Cortex of kidney (tissue), 1 donor: ENCODE measurements at places on chromosomes 4 and X.

DNA sequence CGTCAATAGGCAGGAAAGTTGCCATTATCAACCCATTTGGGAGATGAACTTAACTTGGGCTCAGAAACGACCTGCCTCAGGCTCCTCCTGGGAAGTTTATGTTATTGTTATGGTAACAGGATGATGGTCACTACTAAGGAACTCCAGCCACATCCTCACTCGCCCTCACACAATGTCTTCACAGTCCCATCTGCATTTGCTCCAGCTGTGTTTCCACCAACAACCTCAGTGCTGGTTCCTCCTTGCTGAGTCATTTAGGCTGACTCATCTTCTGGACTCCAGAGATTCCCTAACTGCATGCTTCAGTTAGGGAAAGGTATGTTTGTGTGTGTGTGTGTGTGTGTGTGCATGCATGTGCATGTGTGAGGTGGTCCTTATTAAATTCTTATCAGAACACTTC lies 293.4 kb upstream of the BOD1L1 start:
- no peak for DNase-seq

DNA sequence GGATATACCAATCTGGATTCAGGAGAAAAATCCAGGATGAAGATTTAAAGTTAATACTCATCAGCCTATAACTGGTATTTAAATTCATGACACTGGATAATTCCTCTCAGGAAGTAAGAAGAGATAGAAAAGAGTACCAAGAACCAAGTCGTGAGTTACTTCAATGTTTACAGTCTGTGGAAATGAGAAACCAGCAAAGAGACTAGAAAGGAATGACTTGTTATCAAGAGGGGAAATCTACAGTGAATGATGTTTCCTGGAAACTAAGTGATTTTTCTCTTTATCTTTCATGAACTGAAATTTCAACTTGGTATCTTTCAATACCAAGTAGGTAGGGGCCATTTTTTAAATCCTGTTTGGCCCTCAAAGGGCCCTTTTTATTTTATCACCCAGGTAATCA lies 217.9 kb upstream of the AFF2 start:
- no peak for DNase-seq

DNA sequence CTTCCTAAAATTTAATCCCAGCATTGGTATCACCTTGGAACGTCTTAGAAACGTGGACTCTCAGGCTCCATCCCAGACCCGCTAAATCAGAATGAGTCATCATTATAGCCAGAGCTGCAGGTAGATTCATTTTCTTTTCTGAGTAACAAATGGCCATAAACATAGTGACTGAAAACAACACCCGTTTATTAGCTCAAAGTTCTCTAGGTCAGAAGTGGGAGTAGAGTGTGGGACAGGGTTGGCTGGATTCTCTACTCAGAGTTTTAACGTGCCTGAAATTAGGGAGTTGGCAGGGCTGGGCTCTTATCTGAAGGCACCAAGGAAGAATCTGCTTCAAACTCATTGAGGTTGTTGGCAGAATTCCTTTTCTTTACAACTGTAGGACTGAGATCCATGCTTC lies 101.8 kb upstream of the C1QTNF7 start:
- DNase-seq: no peak

DNA sequence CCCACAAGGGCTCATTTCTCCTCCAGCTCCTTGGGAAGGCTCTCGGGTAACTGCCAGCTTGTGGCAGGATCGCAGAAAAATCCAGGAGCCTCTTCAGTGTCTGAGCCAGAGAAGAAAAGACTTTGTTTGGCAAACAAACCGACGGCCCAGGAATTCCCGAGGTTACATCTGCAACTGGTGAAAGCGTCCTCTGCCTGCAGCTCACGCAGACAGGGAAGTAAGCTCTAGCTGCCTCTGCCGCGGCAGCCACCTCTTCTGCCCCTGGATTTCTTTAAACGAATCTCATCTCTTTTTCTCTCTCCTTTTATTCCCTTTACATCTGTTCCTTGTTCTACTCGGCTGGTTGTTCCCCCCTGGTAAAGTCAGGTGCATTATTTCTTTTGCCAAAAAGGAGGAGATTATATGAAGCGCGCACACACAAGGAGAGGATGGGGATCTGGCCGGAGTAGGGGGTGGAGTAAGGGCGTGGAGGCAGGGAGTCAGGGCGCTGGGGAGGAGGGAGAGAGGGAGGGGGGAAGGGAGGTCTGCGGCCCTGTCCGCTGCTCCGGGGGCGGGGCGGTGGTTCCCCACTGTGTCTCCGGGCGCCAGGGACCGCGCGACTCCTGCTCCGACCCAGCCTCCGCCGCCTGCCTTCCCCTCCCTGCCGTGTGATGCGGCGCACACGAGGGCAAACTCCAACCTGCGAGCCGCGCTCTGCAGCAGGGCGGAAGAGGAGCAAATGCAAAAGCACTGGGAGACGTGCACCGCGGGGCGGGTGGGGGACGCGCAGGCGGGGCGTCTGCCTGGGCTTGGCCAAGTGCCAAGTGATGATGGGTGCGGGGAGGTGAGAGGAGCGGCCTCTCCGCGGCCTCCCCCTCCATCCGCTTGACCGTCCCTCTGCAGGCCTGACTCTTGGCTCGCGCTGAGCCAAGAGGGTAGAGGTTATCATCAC lies at the start of gene DCHS2:
Gene DCHS2, minus strand, starts transcription at position 459 of the 931 bp plus-strand sequence. Its CDS starts 444 bp downstream, at position 15.
- no peak for DNase-seq

DNA sequence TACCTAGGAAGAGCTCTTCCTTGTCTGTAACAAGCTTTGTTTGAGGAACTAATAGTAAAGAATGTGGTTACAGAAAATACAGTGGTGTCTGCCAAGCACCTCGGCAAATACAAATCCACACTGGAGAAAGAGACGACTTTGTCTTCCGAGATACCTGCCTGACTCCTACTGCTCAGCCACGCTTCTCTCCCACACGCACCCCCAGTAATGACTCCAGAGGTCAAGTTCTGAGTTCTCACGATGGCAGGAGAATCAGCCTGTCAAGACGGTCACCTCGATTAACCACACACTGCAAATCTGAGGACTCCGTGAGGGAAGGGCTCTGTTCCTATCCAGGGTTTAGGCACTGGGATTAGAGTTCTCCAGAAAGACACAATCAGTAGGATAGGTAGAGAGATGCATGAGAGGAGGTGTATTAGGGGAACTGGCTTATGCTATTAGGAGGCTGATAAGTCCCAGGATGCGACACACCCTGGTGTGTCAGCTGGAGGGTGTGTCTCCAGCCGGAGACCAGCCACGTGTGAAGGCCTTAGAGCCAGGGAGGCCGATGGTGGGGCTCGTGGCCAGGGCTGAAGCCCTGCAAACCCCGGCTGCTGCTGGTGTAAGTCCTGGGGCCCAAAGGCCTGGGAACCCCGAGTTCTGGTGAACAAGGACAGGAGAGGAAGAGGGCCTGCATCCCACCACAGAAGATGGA lies 8.4 kb upstream of the TRIML2 start:
- no peak for DNase-seq

GRCh38 chrX:21912220-21912619 lies 28.3 kb upstream of the SMS start:
- no peak for DNase-seq

GRCh38 chr4:145545031-145545430 lies 63.4 kb downstream of the SMAD1 start:
- no peak for DNase-seq

DNA sequence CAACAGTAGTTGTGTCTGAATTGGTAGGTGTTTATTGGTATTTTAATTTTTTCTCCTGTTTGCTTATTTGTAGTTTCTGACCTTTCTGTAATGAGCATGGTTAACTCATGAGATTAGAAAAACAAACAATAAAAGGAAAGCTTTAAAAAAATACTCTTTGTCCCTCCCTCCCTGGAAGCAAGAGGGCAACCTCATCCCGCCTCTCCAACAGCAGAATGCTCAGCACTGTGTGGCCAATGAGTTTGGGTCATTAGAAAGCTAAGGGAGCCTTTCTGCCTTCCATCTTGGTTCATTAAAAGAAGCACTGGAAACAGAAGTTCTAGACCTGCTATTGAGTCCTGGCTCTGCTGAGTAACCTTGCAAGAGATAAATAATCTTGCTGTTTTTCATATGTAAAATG lies 33.9 kb downstream of the TRPC5 start:
- no peak for DNase-seq

DNA sequence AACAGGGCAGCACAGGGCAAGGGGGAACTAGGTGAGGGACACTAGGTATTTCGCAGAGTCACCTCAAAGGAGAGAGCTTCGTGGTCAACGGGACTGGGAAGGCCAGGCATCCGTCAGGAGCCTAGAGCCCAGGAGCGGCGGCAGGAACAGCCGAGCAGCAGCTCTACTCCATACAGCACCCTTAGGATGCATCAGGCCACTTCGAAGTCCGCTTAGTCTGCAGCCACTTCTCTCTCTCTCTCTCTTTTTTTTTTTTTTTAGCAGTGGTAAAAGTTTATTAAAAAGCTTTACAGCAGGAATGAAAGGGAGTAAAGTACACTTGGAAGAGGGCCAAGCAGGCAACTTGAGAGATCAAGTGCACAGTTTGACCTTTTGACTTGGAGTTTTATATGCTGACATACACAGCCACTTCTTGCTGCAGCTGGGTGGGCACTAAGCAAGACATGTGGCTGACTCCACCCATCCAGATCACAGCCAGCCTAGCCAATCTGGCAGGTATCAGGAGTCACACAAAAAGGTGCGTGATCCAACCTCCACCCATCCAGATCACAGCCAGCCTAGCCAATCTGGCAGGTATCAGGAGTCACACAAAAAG lies 209.7 kb upstream of the RADX start:
- no peak for DNase-seq

DNA sequence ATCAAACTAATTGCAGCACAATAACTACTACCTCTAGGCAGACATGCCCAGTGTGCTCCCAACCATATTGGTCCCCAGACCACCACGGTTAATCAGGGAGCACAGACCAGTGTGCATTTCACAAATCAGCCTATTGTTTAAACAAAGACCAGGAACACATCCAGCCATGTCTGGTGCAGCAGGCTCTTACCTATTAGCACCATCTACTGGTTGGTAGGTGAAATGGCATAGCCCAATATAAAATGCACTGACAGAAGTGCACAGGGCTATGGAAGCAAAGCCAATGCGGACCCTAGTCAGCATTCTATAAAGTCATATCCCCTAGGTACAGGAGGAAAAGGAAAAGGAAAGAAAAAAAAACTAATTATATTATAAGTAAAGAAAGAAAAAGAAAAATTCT lies 15.5 kb upstream of the CYLC1 start:
- DNase-seq: no peak

GRCh38 chr4:1855333-1856070 lies 454 bp downstream of the LETM1 start:
- no peak for DNase-seq
